Progenitor cell of endocrine pancreas (in vitro differentiated cells): ENCODE measurements at places on chromosomes 1 and 21.

DNA sequence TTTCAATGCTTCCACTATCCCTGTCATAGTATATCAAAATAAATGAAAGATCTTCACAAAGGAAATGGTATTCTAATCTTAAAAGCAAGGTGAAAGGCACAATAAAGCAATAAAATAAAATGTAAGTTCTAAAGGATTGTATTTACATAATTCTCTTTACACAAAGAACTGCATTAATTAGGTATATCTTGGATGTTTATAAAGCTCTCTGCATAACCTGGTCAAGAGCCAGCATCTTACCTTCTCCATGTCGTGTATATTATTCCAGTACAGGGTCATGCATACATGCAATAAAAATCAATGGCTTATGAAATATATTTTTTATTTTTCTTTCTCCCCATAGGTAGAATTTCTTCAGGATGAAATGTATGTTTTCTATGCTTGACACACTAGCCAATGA, 63.8 kb downstream of the GON4L start:
- DNase-seq = no peak

- DNase-seq = no peak
Observed at GRCh38 chr1:36084497-36085115, 712 bp downstream of the TEKT2 start.

GRCh38 chr1:63593303-63593885, at the start of gene PGM1:
Gene PGM1, plus strand, starts transcription at chr1:63593411. Its CDS starts 78 bp downstream, at chr1:63593489.
- DNase-seq = peak; percentile 44

- DNase-seq = no peak
Observed at GRCh38 chr1:212432272-212432660, 454 bp upstream of the NENF start.

- DNase-seq = no peak
Observed at GRCh38 chr1:39733161-39733560, 5.5 kb upstream of the PPIE start.

DNA sequence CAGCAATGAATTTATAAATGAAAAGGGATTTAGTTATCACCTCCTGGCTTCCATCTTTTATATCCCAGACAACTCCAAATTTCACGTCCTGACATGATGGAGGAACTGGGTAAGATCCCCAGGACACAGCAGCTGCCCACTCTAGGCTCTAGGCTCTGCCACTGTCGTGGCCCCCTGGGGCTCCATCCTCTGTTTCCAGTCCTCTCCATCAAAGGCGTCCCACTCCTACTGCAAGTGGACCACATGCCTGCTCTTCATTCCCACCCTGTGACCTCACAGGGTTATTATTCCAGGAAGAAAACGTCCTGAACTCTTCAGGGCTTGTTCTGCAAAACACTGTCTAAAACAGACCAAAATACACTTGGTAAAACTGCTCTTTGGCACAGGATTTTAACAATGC, 11.9 kb downstream of the URB1 start:
- no peak for DNase-seq

GRCh38 chr21:42269386-42269785, 45.8 kb downstream of the TFF3 start:
- no peak for DNase-seq

DNA sequence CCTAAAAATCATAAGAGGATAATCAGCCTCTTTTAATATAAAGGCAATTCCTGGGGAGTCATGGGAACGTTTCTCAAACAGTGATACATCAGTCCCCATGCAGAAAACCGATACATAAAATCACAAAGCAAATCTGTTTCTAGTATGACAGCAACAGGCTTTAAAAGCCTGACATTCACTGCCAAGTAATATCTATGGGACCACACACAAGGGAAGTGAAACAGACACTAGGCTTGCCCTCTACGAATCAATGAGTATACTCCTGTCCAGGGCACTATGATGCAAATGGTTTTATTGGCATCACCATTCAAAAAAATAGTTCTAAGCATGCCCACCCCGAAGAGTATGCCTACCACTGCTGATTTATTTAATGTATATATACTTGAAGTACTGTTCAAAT, 54.4 kb downstream of the TIAM1 start:
- DNase-seq = no peak

- DNase-seq = no peak
Observed at GRCh38 chr1:12424087-12424529, 193.9 kb downstream of the DHRS3 start.

GRCh38 chr1:21032741-21033140, 144.0 kb downstream of the EIF4G3 start:
- DNase-seq = no peak

- no peak for DNase-seq
Observed at GRCh38 chr1:214108097-214108446, 120.3 kb downstream of the PROX1 start.

DNA sequence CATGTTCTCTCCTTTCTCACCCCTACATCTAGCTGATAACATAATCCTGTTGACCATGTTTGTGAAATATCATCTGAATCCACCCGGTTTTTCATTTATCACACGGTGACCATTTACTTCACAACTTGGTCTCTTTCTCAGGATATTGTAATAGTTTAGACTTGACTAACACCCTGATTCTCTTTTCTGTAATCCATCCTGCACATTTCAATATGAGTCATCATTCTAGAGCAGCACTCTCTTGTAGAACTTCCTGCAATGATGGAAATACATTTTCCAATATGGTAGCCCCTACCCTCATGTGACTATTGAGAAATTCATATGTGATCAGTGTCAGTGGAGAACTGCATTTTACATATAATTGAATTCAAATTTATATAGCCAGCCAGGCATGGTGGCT, 2.3 kb upstream of the JAM2 start:
- no peak for DNase-seq

- DNase-seq = no peak
Observed at GRCh38 chr1:36803868-36804570, 230.3 kb downstream of the GRIK3 start.

DNA sequence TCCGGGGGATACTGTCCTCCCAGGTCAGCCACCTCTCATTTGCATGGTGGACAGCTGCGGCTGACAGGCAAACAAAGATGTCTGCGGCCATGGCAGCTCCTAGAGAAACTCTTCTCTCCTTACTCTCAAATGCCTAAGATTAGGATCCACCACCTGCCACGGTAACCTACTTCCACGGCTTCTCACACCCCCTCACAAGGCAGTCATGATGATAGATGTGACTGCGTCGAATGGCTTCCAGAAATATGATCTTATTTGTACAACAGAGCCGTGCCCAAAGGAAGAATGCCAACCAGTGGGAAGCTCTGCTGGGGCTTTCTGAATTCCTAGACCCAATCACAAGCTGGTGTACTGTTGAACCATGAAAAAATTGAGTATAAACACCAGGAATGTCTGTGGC, 73.4 kb downstream of the BACE2 start:
- DNase-seq = no peak

DNA sequence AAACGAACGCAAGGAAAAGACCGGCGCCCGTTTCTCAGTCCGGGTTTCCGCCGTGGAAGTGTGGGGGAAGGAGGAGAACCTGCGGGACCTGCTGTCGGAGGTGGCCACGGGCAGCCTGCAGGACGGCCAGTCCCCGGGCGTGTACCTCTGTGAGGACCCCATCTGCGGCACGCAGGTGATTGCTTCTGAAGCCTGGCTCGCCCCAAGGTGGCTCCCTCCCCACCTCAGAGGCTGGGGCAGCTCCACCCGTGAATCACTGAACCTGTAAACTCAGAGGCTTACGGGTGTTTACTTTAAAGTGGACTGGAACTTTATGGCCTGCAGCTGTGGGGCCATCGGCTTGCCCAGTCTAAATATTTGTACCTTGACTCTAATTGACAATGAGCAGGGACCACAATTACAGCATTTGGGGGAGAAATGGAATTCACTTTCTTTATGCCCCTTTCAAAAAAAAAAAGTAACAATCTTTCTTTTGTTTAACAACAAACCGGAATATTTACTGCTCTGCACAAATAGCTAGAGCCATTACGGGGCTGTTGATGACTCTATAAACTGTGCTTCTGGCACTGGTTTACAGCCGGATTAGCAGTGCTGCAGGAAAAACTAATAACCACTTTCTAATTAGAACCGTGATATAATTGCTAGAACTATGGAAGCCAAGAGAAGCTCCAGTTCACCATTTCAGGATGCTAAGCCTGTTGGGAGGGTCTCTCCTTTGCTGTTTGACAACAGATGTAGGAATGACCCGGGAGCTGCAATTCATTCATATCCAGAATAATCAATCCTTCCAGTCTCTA, 454.8 kb downstream of the KIF26B start:
- DNase-seq = no peak

GRCh38 chr1:161706482-161707347, at the start of gene FCRLA:
Gene FCRLA, plus strand, starts transcription at chr1:161707229. Its CDS starts 36 bp downstream, at chr1:161707265.
- DNase-seq = no peak

- DNase-seq = no peak
Observed at GRCh38 chr1:29548091-29548490, 311.8 kb downstream of the PTPRU start.

DNA sequence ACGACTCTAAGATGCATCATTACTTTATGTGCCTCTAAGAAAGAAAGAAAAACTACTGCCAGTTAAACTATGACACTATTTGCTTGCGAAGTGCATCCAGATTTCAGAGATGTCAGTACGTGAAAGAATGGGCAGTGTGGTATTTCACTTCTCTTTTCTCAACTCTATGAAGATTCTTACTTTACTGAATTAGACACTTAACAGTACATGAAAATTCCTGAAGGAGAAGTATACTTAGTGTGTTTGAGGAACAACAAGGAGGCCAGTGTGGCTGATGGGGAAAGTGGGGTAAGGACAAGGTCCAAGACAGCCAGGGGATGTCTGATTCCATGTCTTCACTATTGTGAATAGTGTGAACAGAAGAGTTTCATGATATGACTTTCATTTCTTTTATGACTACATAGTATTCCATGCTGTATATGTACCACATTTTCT, 53.9 kb upstream of the HSD17B7 start:
- no peak for DNase-seq

- no peak for DNase-seq
Observed at GRCh38 chr21:38988509-38989378, 183.0 kb downstream of the ETS2 start.

DNA sequence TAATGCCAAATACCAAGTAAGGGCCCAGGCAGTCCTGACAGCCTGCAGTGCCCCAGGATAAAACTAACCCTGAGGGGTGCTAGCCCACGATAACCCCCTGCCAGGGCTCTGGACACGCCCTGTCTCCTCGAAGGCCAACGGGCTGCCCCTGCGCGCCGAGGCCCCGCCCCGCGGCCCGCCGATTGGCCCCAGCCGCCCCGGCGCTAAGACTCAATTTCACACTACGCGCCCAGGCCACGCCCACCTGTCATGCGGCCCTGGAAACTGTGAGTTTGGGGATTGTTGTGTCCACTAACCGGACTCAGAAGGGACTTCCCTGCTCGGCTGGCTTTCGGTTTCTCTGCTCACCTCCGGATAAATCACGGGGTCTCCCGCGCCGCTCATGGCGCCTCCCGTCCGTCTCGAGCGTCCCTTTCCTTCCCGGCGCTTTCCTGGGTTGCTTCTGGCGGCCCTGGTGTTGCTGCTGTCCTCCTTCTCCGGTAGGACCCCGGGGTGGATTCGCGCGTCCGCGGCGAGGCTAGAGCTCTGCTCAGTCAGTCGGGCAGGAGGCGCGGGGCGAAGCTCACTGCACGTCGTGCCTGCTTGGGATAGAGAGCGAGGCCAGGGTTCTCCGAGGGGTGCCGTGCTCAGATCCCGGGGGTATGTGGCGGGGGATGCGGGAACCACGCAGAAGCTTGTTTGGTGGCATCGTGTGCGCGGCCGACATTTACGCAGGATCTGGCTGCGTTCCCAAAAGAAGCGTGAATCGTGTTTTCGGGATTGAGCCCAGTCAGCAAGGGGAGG, at the start of gene CR1L:
CR1L (plus strand) TSS at position 282 of the 783 bp plus-strand sequence; CDS start at position 383, 101 bp downstream.
- DNase-seq = no peak

- peak; percentile 20 for DNase-seq
Observed at GRCh38 chr1:79006564-79006963, at the start of gene ADGRL4. Gene ADGRL4, minus strand, starts transcription at chr1:79006730. Its CDS starts 76 bp downstream, at chr1:79006654.

DNA sequence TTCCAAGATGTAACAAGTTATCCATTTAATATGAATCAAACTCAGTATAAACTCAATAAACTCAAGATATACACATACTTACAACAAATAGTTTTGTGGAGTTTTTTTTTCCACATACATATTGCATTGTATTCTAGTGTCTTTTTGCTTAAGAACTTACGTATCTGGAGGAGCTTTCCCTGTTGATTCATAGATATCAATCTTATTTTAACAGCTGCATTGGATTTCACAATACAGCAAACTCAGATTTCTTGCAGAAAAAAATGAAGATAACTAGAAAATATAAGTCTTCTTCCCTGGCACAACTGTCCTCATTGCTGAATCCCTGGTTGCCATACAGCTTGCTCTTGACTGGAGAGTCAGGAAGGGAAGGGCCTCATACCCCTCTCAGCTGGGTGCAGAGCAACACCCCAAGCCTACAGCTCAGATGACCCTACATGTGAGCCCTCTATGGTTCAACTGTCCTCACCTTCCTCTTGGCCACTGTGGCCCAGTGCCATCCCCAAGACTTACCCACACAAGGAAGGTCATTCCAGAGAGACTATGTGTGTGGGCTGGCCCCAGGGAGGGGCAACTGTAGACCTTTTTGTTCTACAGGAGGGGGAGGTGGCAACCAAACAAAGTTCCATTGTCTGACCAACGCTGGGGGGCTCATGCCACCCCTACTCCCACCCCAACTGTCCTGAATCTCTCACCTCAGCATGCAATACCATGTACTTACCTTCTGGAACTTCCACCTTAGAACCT, 1.7 kb downstream of the MPZ start:
- no peak for DNase-seq

DNA sequence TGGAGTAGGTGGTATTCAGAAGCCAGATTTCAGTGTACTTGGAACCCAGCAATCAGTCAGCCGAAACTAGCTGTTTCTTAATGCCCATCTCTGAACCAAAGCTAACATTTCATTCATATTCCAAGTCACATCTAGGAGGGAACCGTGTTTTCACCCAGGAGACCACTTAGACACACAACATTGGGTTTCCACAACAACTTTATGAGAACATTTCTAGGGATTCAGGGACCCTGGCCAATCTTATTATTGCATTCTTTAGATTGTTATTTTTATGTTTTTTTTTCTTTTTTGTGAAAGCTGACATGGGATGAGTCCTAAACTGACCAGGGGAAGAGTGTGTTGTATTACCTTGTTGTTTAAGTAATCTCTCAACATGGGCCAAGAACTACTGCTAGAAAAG, 72.5 kb upstream of the KIAA0040 start:
- DNase-seq = no peak

GRCh38 chr1:117181630-117182041, 29.1 kb downstream of the VTCN1 start:
- no peak for DNase-seq

DNA sequence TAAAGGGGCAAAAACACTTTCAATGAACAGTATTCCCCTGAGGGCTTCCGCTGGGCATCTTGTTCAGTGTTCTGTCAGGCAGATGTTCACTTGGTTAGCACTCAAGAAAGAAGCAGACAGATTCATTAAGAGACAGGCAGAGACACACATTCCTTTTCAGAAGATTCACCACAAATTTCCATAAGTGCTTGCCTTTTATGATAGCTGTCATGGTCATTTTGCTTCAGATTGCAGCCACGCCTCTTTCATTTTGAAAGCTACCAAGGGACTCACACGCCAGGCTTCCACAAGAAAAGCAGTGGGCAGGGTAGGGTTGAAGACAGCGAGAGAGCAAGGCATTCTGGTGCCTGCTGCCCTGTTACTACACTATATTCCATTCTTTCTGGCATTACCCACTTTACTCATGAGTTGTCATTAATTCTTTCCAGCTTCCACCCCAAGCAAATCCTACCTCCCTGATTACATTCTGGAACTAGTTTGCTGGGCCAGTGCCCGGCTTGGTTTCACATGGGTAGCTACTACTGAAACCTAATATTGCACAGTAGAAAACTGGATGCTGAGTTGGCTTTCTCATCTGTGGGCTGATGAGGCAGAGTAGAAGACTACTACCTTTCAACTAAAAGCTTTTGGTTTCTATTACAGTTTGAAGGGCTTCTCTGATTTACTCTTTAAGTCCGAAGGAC, 91.2 kb upstream of the COL24A1 start:
- no peak for DNase-seq
